ENCODE measurements at places on chromosomes 7 and 10.

GRCh38 chr10:6739530-6740174, 159.6 kb upstream of the PRKCQ start:
- no peak for DNase-seq

- DNase-seq: no peak
Measured at GRCh38 chr7:132897093-132897687, 184.7 kb downstream of the CHCHD3 start.

GRCh38 chr7:3204526-3204925, 96.5 kb upstream of the SDK1 start:
- DNase-seq: no peak

DNA sequence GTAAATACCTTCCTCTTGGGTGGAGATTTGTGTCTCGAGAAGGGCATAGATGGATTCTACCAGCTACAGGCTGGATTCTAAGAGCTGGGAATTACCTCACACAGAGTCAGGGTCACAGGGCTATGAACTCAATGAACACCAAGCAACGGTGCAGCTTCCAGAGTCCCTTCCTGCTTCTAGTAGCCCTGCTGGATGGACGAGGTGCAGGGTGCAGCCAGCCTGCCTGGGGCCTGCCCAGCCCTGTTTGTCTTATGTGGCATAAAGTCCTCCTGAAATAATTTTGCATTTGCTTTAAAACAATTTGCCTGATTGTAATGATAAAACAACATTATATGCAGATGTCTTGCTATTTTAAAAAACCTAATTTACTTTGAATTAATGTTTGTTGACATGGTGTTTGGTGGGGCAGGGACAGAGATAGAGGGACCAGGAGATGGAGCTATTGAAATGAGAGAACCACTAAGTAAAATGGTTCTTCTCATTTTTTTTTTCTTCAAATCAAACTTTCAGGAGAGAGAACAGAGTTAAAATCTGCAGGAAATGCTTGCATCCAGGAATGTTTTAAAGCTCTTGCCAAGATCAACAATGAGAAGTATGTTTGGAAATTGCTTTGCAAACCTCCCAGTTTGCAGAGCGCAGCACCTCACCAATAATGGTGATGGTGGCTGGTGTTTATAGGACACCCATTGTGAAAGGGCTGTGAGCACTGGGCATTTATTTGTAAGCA, 305.4 kb upstream of the PODXL start:
- no peak for DNase-seq

GRCh38 chr10:3372281-3372680, 199.7 kb upstream of the PITRM1 start:
- no peak for DNase-seq
